Cardiac atrium fibroblast (primary cell): ENCODE measurements at places on chromosomes 2 and 18. TPM values are rescaled to one million over a fixed set of nuclear protein-coding genes. Genes with fewer than 3 reads are reported as not detected.

LYPD6 gene
- total RNA-seq, result not detected in 2 replicates

NPPC gene
- total RNA-seq, result not detected in 2 replicates

DYNAP gene
- total RNA-seq, result not detected in 2 replicates

LOXL3 gene
- total RNA-seq, result 76.8 and 97.7 TPM in 2 replicates
